ENCODE measurements at places on chromosomes 2 and 18. TPM values are rescaled to one million over a fixed set of nuclear protein-coding genes. Genes with fewer than 3 reads are reported as not detected.

DNA sequence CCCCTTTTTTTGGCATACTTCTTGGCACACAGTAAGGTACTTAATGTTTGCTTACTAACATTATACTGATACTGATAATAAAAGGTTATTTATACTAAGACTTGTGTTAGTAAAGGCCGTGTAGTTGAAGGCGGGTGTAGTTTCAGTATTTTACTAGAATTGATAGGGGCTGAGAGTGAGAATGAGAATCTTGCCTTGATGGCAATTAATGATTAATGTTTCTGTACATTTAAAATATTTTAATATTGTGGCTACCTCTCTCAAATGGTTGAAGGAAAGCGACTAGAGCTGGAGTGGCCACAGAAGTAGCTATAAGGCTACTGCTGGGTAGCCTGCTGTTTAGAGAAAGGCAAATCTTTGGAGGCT, 29.3 kb downstream of the PELI1 start:
- no peak for DNase-seq

DNA sequence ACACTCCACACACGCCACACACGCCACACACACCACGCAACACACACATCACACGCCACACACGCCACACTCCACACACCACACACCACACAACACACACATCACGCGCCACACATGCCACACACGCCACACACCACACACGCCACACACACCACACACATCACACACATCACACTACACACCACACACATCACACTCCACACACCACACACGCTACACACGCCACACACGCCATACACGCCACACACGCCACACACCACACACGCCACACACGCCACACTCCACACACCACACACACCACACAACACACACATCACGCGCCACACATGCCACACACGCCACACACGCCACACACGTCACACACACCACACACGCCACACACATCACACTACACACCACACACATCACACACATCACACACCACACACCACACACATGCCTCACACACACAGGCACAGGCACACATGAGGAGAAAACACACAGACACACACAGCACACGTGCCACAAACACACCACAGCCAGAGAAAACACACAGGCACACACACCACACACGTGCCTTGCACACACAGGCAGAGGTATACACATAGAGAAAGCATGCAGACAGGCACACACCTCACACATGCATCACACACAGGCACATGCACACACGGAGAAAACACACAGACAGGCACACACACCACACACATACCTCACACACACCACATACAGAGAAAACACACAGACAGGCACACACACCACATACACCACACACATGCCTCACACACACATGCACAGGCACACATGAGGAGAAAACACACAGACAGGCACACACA, 241.5 kb upstream of the MYT1L start:
- DNase-seq = no peak

The VWA3B gene
- not detected for total RNA-seq

The RMND5A gene
- total RNA-seq = 42.2 TPM

DNA sequence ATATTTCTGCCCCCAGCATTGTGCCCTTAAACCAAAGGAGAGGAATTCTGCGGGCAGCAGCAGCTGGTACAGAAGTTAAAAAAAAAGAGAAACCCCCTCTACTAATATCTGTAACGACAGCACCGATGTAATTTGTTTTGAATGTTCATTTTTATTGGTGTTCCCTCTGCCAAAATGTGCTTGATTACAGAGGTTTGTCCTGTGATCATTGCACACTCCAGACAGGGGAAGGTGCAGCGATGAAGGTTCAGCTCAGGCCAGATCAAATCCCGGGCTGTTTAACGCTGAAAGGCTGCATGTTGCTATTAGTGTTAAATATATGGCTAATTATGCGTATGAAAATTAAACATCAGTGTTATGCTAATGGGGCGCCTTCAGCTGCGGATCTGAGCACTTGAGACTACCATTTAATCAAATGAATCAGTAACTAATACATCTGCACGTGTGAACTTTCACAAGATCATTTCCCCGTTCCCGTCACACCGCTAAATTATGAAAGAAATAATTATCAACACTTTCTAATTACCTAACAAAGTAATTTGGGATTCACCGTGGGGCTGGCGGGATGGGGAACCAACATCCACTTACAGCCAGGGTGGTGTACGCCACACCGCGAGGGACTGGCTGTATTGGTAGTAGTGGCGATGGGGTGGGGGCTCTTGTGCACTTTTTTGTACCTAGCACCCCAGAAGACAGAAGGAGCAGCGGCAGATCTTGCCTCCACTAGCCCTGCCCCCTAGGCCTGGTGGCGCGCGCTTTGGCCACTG, 1.5 kb upstream of the DLX1 start:
- DNase-seq = no peak

DNA sequence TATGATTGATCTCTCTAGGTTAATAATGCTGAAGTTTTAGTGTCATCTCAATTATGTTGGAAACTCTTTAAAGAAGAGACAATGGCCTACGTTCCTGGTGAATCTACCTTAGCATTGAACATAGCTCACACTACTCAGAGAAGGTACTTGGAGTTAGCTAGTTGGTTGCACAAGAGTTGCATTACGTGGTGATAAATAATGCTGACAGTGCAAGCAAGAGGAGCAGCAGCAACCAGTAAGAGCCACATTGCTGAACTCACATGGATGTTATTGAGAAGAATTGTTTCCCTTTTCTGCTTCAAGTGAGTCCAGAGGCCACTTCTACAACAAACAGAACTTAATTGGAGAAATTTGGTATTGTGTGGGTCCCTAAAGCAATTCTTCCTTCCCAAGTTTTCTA, 737.1 kb downstream of the TDRD15 start:
- no peak for DNase-seq

DNA sequence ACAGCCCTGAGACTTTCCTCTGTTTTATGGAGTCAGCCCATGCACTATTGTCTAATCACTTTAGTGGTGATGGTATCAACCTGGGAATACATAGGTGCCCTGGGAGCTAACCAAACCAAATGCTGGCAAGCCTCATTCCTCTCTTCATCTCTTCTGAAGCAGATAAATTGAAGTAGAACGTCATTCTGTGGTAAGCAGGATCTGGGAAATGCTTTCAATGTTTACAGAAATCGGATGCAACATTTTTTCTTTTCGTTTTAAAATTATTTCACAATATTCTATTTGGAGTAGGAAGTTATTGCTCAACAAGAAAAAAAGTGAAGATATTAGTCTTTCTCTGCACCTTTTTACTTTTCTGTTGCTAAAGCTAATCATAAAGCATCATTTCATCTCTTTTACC, 114.2 kb downstream of the RBMS1 start:
- no peak for DNase-seq

GRCh38 chr2:233491326-233491725, 75.3 kb downstream of the USP40 start:
- no peak for DNase-seq

The HOXD13 gene
- 4.2 TPM for total RNA-seq

GRCh38 chr2:204264621-204265140, 280.6 kb upstream of the PARD3B start:
- DNase-seq = no peak

The INO80B gene
- 5.9 TPM for total RNA-seq

DNA sequence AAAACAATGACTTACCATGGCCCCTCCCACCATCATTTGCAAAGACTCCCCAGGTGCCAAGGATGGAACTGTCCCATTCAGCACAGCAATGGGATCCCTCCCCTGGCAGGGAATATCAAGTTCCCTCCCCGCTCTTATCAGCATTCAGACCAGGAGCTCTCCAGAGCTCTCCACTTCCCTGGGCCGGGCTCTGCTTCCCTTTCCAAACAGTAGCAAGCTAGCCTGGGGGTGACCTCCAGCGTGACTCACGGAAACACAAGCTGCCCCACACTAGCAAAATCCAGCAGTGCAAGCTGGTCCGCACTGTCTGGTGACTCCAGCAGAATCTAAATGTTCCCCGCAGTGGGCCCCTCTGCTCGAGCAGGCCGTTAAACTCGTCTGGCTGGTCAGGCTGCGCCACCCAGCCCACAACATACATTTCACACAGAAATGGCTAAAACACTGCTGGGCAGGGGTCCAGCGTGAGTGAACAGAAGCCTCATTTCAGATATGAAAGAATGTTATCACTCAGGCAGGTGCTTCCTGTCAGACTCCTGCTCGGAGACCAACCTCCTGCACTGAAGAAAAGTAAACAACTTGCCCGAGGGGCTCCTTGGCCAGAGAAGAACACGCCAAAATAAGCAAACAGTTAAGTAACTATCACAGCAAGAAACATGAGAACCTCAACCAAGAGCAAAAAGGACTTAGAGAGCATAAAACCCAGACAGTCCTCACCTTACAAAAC, 33.9 kb downstream of the STAT1 start:
- DNase-seq = peak; percentile 14

DNA sequence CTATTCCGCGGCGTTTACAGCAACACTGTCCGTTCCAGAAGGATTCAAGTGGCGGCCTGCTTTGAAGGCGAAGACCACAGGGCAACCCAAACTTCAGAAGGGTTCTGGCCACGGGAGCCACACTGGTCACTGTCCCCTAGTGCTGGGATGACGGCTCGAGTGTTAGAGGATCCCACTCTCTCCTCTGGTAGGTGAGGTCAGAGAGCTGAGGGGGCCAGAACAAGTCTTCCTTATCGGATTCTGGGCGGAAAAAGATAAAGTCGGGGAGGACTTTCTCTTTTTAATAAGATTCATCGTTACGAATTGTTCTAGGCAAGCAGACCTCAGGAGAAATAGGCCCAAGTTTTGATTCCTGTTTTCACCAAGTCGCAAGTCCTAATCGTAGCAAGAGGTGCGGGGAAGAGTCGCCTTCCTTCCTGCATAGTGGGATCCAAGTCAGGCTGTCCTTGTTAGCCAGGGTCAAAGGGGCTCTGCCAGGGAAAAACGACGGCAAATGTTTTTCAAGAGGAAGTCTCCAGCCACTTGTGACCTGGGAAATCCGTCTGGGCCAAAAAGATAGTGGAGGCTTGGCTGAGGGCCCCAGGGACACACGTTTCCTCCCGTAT, 864 bp upstream of the MYL12A start:
- DNase-seq = no peak

DNA sequence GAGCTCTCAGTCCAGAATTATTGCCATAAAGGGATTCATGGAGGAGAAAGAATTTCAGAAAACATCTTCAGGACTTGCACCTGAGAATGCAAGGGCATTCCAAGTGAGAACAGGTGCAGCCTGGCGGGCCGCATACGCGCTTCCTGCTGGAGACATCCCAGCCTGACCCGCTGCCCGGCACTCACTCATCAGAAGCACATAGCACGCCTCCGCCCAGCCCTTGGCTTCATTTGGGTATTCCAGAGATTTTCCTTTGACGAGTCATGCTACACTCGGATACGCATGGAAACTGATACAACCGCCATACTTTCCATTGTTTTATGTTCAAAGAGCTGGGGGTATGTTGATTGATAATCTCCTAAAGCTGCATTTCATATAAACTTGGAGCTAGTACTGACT, 228.0 kb upstream of the ID2 start:
- peak; percentile 74 for DNase-seq

GRCh38 chr2:99398303-99398702, 61.1 kb downstream of the EIF5B start:
- no peak for DNase-seq

DNA sequence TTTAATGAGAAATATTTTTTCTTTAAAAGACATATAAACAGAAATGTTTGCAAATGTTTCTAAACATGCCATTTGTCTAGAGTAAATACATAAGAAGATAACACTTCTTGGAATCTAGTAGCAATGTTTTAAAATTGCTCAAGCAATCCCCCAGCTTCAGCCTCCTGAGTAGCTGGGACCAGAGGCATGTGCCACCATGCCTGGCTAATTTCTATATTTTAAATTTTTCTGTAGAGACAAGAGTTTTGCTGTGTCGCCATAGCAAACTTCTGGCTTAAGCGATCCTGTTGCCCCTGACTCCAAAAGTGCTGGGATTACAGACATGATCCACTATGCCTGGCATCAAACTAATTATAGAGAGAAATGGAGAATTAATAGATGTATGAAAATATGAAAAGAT, 14.6 kb upstream of the MBD2 start:
- DNase-seq = no peak

The PAX8 gene
- 1.8 TPM for total RNA-seq

DNA sequence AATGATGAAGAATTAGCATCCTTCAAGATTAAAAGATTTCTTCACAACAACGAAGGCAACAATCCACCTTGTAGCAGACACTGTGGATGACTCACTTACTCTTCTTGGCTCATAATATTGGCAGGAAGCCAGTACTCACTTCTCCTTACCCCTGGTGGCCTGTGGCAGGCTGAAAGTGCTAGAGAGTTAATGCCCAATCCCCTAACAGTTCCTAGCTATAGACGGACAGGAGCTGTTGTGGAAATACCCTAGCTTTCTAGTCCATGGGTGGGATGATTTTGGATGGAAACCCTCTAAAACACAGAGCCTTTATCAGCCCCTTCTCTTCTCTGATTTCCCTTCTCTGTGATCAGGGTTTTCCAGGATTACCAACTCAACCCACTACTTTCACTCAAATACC, 128.6 kb upstream of the NYAP2 start:
- peak; percentile 77 for DNase-seq

DNA sequence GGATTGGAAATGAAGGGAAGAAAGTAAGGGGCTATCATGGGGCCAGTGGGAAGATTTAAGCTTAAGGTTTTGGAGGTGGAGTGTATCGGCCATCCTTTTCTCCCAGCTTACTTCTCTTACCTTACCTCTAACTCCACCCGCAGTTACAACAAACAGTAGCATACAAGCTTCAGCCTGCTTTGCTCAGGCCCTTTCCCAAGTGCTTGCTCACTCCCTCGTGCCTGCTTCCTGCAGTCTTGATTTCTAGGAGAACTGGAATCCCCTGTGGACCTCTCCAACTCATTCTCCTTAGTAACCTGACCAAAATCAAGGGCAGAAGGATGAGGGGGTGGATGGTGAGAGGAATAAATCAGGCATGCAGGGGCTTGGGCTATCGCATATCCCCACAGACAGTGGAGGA, 5.8 kb upstream of the LYG2 start:
- no peak for DNase-seq

- DNase-seq = no peak
Observed at GRCh38 chr18:36199691-36200295, 12.5 kb downstream of the MOCOS start.

DNA sequence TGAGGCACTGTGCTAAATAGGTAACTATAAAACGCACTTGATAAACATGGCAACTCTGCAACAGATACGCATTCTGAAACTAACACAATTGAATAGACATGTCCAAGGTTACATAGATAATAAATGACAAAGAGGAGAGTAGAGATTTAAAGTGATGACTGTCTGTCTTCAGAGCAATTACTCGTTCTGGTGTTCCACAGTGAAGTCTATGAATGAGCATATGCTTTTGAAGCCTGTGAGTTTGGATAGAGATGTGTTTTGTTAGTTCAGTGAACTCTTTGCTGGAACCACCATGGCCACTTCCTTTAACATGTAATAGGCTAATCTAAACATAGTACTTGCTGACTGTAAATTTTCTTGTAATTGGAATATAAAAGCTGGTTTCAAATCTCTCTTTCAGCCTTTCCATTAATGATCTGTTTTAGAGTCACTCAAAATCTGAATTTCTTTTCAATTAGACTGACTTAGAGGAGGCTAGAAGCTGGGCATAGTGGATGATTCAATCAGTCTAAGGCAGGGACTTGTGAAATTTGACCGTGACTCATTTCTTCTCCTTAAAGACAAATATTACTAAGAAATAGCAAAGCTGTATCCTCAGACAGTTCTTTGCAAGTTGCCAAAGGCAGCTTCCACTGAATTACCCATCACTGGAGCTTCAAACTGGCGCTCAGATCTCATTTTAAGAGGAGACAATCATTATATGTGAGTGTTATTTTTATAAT, 1130.1 kb upstream of the CELF4 start:
- no peak for DNase-seq
